CD4-positive, alpha-beta T cell treated with Interleukin-6 at 100 ng/mL for 8 hours (primary cell): ENCODE measurements at places on chromosomes 12 and 14.
A peak's percentile ranks its signal among the peaks of the same experiment; 100 is the strongest.

DNA sequence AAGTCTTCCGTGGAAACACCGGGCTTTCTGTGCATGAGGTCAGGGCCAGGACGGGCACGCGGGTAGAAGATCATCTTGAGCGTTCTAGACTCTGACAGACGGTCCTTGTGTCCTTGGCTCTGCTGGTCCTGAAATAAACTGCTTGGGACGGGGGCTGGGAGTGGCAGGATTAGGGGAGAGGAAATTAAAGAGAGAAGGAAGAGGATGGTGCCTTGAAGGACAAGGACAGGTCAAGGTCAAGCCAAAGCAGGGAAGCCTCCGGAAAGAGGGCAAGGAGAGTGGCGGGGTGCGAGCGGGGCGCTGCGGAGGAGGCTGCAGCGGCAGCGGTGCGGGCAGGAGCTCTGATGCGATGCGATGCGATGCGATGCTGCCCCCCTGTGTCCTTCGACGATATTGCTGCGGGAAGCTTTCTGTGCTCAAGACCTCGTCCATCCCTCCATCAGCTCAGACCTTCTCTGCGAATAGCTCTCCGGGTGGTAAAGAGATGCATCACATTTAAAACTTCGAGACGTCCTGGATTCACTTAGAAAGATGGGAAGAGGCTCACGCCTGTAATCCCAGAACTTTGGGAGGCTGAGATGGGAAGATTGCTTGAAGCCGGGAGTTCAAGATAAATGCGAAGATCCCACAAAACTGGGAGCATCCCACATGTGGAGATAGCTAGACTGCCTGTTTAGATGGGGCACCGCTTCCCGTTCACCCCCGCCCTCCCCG, 110.1 kb upstream of the TMEM132D start:
- no peak for DNase-seq

DNA sequence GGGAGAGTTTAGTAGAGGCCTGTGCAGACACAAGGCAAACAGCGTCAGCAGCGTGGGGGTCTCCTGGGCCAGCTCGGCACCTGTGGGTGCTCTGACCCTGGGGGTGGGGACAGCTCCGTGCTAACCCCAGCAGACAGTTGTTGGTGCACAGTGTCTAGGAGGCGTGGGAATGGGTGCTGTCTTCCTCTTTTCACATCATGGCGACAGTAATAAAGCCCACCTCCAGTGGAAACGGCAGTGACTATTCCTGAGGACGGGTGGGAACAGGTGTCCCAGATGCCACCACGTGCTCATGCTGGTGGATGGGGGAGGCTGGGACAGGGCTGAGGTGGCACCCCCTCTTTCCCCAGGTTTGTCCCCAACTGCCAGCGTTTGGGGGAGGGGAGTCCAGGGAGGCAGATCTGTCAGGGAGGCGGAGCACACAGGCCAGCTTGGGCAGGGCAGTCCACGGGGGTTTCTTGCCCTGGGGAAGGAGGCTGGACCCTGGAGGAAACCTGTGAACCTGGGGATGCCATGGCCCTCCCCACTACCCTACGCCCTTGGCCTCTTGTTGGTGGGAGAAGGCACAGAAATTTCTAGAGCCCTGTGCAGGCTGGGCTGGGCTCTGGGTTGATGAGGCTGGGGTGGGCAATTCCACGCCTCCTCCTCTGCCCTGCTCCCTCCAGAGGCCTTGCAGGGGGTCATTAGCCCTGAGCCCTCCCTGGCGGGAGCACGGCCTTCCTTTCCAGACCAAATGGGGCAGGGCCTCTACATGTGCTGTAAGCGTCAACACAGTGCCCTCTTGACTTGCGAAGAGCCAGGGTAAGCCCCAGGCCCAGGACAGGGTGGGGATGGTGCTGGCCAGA, 3.8 kb downstream of the ZBTB42 start:
- DNase-seq, result no peak

DNA sequence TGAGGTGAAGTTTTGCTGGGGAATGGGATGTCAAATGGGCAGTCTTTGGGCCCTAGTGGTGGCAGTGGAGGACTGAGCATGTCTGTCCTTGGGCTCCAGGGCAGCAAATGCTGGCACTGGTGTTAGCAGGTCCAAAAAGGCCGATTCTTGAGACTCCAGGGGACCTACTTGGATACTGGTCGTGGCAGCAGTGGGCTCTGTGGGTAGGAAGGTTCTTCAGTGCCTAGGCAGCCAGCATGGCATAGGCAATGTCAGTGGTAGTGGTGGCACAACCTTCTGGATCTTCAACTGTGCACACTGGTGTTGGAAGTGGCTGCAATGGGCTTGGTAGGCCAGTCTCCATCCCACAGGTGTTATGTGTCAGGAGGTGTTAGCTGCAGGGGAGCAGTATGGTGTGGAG, 334.7 kb upstream of the KITLG start:
- DNase-seq, result no peak

DNA sequence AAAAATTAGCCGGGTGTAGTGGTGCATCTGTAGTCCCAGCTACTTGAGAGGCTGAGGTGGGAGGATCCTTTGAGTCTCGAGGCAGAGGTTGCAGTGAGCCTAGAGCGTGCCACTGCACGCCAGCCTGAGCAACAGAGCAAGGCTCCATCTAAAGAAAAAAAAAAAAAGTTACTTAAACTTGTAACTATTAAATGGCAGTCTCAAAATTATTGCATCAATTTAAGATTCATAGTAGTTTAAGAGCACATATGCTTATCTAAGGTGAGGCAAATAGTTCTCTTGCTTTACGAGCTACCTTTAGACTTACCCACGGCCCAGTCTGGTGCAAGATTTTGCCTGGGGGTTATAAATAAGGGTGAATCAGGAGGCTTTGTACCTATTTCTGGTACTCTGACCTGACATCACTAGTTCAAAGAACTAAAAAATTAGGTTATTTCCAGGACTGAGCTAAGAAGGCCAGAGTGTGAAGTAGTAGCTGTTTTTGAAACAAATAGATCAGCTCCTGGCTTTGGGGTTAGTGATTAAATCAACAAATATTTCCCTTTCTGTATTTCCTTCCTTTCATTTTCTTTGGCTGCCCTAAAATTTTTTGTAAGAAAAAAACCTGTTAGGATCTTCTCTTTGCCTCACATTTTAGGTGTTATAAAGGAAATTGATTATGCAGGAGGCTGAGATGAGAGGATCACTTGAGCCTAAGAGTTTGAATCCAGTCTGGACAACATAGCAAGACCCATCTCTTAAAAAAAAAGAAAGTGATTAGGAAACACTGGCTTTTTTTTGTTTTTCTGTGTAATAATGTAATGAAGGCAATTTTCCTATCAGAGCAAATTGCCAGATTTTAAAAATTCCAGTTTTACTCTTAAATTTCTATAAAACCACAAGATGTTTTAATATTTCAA, 3.6 kb downstream of the MGAT2 start:
- DNase-seq, result peak; percentile 15

GRCh38 chr12:81128930-81129554, 51.2 kb downstream of the ACSS3 start:
- DNase-seq, result no peak

- DNase-seq, result no peak
Observed at GRCh38 chr14:77613201-77613600, 3.2 kb downstream of the SPTLC2 start.

GRCh38 chr12:12903642-12904609, 12.6 kb downstream of the GPRC5A start:
- no peak for DNase-seq

DNA sequence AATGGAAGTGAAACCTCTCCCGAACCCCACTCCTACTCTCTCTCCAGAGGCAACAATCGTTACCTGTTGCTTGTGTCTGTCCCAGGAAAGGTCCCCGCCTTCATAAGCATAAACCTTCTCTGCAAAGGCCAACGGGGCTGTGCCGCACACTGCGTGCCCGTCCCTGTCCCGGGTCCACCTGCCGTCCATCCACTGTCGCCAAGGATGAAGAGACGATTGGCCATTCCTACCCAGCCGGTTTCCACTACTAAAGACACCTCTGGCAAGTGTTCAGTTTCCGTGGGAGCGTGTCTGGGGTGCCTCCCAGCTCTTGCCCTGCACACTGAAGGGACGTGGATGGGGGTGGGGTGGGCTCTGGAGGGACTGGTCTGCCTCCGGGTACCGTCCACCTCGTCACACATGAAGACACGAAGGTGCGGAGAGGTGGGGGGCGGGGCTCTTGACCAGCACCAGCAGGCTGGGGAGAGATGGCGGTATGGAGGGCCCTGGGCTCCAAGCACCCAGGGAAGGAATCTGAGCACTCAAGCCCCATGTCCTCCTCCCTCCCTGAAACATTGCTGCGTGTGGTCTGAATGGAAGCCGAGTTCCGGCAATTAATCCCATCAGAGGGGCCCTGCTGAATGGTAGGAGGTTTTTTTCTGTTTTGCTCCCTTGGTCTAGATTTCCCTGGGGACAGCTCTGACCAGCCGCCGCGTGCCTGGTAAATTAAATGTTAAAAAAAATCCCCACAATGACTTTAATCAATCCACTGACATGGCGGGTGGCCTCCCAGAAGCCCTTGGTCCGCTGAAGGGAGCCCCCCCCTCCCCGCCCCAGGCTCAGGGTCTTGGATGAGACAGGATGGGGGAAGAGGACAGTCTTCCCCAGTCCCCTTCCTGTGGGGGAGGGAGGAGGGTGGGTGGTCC, 4.1 kb upstream of the KIF26A start:
- DNase-seq, result no peak

DNA sequence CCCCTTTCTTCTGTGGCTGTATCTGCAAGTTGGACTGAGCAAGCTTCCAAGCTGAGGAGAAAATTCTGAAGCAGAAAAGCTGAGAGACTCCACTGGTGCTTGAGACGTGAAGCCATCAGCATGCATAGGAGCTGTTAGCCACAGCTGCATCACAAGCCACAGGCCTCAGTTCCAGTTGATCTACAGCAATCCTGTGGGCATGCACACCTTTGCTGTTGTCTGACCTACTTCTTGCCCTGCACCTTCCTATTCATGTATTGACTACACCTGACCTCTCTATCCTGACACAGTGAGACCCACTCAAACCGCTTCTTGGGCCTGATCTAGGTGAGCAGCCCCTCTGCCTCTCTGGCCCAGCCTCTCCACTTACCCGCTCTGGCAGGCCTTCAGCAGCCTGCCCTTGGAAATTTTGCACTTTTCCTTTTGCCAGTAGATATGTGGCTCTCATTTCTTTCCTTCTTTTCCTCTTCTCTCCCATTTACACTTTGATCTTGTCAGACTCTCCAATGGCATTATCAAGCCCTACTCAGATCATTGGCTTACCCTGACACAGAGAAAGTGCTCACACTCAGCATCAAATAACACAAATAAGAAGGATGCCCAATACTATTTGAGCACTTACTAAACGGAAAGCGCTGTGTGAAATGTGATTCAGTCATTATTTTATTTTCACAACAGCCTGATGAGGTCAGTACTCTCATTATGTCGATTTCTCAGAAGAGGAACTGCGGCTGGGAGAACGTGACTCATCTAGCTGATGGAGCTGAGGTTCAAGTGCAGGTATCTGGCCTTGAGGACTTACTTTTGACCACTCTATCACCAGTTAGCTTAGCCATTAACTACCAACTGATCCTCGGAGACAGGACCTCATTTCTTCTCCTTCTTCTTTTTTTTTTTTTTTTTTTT, 21.9 kb upstream of the PTGR2 start:
- DNase-seq, result peak; percentile 31

DNA sequence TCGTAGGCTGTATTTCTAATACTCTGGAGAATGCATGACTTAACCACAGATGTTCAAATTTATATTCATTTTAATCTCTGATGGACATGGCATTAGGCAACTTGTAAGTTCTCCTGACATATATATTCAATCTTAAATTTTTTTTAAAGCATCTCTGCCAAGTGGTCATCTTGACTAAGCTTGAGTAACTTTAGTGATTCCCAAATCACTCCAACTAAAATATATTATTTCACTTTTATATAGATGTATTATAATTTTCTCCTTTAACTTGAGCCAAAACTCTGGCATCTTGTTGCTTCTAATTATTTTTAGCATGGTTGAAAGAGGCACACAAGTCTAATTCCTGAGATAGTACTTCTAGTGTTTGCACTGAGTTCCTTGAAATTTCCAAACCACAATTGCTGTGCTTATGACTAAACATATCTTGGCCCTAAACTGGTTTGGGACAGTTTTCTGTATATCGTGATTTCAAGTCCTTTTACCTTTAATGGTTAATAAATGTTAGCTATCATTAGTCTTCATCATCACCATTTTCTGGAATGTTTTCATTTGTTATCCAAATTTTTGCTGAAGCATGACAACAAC, 8.4 kb downstream of the LRFN5 start:
- DNase-seq, result no peak

DNA sequence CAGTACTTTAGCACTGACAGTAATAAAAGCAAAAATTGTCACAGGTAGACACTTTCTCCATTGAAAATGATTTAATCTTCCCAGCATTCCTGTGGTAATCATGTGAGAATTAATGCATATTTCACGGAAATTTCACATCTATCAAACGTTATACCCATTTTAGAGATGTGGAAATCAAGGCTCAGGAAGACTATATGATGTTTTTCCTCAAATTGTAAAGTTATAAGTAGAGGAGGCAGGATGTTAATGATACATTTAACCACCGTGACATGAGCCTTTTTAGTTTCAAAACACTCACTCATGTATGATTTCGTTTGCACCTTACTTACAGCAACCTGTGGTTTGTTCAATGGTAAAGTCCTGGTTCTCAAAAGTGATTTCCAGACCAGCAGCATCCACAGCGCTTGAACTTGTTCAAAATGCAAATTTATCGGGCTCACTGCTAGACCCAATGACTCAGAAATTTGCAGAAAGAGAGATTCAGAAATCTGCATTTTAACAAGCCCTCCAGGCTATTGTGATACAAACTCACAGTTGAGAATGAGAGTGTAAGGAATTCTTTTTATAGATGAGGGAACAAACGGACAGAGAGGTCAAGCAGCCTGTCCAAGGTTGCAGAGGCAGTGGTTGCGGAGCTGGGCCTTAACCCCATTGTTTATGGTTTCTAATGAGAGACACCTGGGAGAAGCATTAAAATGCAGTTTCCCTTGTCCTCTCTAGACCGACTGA, 654.8 kb upstream of the TBX3 start:
- no peak for DNase-seq

DNA sequence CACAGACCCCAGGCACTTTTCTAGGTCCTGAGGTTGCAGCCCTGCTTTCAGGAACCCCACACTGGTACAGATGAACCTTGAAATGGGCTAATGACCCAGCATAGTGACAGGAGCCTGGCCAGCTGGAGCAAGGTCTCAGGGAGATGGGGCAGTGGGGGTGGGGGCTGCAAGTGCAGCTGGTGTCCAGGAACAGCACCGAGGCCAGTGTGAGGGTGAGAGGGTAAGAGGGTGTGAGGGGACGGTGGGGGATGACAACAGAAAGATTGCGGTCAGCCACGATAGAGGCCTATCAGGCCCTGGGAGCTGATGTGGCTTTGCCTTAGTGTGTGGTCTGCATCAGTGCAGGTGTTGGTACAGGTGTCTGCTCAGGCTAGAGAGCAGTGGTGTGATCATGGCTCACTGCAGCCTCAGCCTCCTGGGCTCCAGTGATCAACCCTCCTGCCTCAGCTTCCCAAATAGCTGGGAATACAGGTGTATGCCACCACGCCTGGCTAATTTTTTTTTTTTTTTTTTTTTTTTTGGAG, 59.7 kb downstream of the EP400 start:
- DNase-seq, result no peak
